ENCODE measurements at places on chromosomes 1 and 21.

GRCh38 chr1:21174230-21174629 is 2.5 kb downstream of the EIF4G3 start:
- no peak for DNase-seq

GRCh38 chr1:153155541-153155940 is 4.9 kb upstream of the SPRR2G start:
- DNase-seq: no peak

- no peak for DNase-seq
Observed at GRCh38 chr1:154743526-154744036, 126.5 kb downstream of the KCNN3 start.

DNA sequence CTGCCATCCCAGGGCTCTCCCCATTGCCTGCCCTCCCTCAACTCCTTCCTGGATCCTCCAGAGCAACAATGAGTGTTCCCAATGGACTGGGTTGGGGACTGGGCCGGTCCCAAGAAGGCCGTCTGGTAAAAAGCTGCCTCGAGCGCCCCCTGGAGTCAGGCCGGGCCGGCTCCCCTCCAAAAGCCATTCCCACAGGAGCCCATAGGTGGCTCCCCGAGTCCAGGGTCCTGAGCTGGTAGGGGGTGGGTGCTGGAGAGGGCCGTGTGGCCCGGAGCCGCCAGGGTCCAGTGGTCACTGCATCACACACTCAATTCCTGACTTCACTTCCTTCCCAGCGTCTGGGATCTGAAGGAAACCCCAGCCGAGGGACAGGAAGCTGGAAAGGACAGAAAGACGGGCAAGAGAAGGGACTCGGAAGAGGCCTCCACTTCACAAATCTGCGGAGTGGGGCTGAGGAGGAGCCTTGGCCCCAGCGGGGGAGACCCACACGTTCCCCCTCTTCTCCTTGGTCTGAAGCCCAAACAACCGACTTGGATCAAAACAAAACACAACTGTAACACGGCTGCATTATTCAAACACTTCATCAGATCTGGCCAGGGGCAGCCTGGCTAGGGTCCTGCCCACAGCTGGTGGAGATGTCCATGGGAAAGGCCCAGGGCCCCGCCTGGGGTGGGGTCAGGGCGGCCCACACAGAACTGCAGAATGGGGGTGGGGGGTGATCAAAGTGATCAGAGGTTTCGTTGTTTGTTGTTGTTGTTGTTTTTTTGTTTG is 10.9 kb upstream of the ALDH4A1 start:
- DNase-seq: no peak

GRCh38 chr1:40755067-40755466 is 28.5 kb upstream of the KCNQ4 start:
- no peak for DNase-seq

DNA sequence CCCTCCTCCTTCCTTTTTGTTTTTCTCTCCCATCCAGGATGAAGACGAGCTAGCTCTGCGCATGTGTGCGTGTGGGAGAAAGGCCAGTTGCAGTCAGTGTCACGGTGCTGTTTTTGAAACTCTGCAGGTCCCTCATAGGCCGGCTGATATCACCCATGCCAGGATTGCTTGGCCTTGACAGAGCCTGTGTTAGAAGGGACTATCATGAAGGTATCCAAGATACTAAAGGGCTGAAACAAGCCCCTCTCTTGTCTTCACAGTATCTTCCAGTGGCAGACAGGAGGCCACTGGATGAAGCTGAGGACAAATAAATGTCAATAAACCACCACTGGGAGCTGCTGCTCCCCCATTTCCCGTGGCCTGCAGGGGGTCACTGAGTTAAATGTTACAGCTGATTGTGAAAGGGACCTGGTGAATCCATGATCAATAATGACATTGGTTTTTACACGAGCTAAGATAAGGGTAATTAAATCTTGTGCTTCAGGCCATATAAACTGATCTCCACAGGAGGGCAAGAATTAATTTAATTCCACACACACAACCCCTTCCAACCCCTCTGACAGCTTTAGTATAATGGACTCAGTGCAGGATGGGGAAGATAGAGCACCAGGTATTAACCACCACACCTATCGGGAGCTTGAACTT is 64.6 kb upstream of the TARBP1 start:
- DNase-seq: no peak

DNA sequence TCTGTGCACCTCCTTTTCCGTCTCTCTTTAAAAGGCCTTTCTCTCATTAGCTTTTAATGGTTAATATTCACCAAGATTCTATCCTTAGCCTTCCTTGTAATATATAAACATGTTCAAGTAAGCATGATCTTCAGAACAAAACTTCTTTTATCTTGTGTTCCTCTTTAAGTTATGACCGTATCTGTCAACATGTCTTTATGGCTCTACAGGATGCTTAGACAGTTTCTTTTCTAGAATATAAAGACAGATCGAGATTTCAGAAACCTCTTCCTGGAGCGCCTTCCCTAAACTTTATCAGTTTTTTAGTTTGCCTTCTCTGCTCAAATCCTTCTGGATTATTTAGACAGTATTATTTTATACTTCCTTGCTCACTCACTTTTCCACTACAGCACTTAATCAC is 7.2 kb downstream of the RO60 start:
- DNase-seq: no peak

GRCh38 chr1:7253118-7253480 is 467.8 kb downstream of the CAMTA1 start:
- no peak for DNase-seq

- no peak for DNase-seq
Observed at GRCh38 chr1:97901017-97901658, 19.7 kb downstream of the DPYD start.

DNA sequence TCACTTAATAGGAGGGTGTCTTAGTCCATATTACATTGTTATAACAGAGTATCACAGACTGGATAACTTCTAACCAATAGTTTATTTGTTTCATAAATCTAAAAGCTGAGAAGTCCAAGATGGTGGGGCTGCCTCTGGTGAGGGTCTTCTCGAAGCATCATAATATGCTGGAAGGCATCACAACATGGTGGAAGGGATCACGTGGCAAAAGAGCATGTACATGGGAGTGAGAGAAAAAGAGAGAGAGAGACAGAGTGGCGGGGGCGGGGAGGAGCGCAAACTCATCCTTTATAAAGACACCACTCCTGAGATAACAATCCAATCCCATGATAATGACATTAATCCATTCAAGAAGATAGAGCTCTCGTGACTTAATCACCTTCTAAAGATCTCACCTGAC is 31.5 kb downstream of the CFHR5 start:
- DNase-seq: no peak

DNA sequence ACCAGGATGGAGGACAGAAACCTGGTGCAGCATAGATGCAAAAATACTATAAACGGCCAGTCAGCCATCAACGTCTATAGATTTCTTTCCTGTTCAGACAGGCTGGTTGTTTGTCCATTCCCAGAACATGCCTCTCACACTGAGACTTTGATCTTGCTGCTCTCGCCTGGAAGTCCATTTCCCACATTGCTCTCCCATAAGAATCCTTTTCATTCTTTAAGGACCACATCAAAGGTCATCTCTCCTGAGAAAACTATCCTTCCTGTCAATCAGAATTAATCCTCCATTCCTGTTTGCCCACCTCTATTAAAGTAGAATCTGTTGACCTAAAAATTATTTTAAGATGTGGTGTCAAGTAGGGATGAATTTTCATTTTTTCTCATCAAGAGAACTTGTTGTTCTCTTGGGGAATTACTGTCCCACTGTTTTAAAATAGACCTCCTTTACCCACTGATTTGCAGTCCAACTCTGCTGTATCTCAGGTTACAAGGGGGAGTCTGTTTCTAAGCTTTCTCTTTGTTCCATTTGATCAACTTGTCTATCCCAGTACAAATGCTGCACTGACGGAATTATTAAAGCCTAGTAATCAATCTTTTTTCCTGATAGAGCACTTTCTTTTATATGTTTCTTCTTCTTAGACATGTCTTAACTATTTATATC is 172.7 kb downstream of the PATJ start:
- DNase-seq: no peak

- no peak for DNase-seq
Observed at GRCh38 chr1:179814546-179814838, 63.1 kb downstream of the TOR1AIP2 start.

DNA sequence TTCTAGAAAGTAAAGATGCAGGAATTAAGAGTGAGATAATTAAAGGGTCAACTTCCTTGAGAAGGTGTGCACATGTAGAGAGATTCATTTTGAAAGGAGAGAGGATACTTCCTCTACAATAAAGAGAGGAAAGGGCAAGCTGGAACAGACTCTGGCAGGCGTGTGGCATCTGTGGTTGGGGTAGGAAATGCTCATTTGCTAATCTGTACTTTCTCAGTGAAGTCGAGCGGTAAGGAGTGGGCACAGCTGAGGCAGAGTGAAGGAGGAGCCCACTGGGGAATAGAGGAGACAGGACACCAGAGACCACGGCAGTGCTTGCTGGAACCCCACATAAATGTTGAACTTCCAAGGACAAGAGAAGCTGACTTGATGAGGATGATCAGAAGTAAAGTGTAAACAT is 49.1 kb downstream of the PCSK9 start:
- no peak for DNase-seq

GRCh38 chr1:156245451-156246232 is 2.2 kb downstream of the PAQR6 start:
- DNase-seq: no peak

- no peak for DNase-seq
Observed at GRCh38 chr1:173506437-173506836, 29.3 kb downstream of the PRDX6 start.

GRCh38 chr1:6212193-6212959 is 6.5 kb downstream of the RNF207 start:
- DNase-seq: no peak

GRCh38 chr1:4086921-4087320 is 186.8 kb upstream of the C1orf174 start:
- DNase-seq: no peak

- no peak for DNase-seq
Observed at GRCh38 chr1:30805304-30806003, 47.9 kb upstream of the LAPTM5 start.

GRCh38 chr1:219385787-219386427 is 212.2 kb downstream of the LYPLAL1 start:
- DNase-seq: peak; percentile 61

GRCh38 chr1:158071138-158071537 is 77.7 kb downstream of the KIRREL1 start:
- no peak for DNase-seq

DNA sequence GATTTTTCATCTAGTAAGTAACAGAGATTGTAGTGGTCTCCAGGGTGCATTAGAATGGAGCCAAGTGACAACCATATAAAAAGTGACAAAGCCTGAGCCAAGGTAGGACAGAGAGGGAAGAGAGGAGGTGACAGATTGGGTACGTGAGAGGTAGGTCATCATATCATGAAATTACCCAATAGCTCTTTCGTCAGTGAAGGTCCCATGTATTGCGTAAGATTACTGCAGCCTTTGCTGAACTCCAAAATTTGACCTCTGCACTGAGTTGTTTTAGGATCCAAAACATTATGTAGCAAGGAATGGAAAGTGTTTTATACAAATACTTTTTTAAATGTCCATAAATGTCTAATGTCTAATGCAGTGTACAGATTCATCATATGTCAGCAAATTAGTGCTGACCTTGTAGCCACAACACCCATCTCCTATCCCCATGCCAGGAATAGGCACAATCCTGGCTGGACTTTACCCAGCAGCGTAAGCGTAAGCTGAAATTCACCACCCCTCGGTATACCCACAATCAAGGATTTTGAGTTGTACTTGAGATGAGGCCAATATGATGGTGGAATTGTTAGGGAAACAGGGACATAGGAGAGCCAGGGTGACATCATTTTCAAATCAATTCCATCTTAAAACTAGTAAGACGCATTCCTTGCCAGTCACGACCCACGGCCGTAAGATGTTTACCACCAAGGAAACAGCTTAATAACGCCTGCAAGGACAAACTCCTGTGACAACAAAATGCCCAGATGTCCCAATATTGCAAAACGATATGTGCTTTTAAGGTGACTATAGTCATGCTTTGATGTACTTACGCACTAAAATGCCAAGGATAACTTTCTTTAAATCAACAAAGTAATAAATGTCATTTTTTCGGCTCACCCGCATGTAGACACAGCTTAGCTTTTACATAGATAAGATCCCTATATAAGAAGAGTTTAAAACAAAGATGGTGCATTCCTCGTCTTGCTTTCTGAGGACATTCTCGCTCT is 38.1 kb upstream of the GREM2 start:
- DNase-seq: no peak

- no peak for DNase-seq
Observed at GRCh38 chr1:54230507-54231339, 30.8 kb downstream of the MRPL37 start.

DNA sequence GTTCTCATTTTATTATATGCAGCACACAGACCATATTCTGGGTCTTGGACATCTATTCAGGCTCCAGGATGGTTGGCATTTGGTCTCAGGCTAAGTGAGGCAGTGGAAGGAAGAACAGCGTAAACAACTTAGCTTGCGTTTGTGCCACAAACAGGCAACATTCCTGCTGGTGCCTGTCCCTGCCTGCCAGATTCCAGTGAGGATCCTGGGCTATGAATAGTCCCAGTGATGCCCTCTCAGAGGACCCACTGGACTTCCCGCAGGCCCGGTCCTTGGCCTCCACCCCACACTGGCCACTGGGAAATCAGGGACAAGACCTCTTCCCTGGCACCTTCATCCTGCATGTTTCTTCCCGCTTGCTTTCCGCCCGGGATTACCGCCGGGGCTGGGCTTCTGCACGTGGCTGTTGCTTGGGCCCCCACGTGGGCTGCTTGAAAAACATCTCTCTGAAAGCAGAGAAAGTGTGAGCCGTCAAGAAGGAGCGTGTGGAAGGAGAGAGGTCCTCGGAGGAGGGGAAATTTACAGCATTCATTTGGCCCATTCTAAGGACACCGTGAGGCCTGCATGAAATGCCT is 145.1 kb upstream of the WNT4 start:
- DNase-seq: no peak

GRCh38 chr1:115164484-115164883 is 75.2 kb upstream of the TSPAN2 start:
- no peak for DNase-seq

GRCh38 chr1:215198021-215198420 is 115.5 kb downstream of the KCNK2 start:
- DNase-seq: no peak

GRCh38 chr1:183418696-183419095 is 516 bp upstream of the NMNAT2 start:
- no peak for DNase-seq

DNA sequence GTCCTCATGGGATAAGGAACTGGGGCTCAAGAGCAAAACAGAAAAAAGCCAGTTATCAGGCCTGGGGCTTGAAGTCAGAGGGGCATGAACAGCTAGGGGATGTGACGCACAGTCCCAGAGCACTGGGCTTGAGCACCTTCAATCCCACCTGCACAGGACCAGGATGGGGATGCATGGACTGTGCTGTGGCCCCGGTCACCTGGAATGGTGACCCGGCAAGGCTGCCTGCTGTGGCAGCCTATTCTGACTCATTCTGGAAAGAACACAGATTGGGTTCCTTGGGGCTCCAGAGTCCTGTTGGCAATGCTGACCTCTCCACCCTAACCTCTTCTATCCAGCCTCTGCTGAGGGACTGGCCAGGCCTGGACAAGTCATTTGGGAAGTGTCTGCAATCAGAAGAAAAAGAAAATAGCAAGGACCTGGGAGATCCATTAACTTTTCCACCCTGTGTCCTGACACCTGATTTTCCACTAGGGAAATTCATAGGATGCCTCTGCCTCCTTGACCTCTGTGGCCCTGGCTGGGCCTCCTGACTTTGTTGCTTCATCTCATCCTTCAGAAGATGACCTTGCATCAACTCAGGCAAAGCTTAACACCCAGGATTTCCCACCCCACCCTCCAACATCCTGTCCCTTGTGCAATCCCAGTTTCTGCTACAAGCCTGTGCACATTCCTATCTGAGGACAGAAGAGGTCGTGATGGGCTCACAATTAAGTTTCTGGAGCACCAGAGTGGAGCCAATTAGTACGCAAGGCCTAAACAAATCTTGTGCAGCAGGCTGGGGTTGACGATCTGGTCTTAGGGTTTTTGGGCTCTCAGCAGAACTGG is 17.9 kb upstream of the FMOD start:
- no peak for DNase-seq

Data from NCI-H1436 treated with DMSO at 0.1 percent for 48 hours (cell line).